ENCODE measurements at places on chromosomes 13 and 19.

GRCh38 chr13:98909016-98909415, 68.8 kb downstream of the DOCK9 start:
- no peak for ATAC-seq

DNA sequence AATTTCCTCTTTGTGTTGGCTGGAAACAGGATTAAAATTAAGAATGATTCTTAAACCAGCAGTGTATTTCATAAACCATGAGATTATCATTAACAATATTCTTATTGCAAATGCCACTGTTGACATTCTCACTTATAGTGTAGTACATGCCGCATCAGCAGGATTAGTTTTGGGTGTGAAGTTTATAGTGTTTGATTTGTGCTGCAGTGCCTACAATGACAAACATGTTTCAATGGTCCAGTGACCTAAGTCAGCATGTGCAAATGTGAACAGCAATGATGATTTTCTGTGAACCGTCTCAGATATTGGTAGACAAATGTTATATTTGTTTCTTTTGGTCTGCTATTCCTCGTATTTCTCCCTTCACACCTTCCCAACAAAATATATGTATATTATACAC, 49.8 kb upstream of the TDRD3 start:
- ATAC-seq, result no peak

DNA sequence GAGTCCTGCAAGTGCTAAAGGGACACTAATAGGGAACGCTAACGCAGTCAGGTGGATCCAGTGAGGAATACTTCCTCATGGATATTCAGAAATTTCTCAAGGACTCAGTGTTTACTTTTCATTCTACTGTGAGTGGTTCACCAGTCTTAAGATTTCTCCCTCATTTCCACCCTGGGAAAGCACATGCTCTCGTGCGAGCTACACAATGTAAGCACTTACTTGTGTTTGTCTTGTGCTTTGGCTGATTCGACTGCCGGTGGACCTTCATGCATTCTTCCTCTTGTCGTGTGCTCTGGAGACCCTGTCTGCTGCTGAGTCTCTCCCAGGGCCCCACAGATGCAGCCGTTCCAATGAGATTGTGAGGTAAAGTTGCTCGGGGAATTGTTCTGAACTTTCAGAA, 180.1 kb downstream of the NUFIP1 start:
- ATAC-seq, result no peak

- ATAC-seq, result no peak
Observed at GRCh38 chr19:45163156-45163555, 2.4 kb upstream of the NKPD1 start.

DNA sequence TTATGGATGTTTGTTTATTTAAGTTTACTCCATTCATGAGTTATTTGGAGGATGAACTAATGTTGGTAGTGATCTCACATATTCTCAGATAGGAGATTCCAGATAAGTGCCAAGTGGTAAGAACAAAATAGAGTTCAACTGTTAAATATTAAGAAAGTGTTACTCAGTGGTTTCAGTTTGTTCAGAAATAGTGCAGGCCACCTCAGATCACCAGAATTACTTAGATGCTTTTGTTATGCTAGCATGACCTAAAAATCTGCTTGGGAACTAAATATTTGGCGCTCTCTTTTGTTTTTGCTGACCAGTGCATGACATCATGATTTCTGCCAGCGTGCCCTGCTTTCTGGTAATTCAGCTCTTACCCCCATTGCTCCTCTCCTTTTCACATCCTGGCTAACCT, 15.6 kb downstream of the CLDN10 start:
- no peak for ATAC-seq

- peak; percentile 39 for ATAC-seq
Observed at GRCh38 chr19:19372656-19373416, 32.6 kb upstream of the GATAD2A start.

- ATAC-seq, result no peak
Observed at GRCh38 chr13:30725326-30726085, 9.8 kb upstream of the ALOX5AP start.

DNA sequence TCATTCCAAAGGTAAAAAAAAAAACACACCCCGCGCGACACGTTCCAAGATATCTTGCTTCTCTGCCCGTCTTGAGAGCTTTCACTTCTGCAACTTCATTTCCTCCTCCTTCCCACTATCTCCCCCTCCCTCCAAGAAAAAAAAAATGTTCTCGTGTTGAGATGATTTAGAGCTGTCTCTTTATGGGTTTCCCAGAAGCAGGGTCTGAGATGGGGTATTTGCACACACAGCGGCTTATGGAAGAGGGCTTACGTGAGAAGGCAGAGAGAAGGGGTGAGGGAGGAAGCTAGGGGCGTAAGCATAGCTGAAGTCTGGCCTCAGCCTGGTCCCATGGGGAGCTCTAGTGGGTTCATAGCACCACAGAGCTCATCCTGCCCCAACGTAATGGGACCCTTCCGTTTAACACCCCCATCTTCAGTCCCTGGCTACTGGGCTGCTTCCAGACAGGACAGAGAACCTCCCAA, 31.3 kb upstream of the USE1 start:
- no peak for ATAC-seq

GRCh38 chr19:39568604-39569003, 28.6 kb upstream of the EID2 start:
- ATAC-seq, result no peak

GRCh38 chr19:54586397-54586796, 7.0 kb upstream of the LILRA1 start:
- ATAC-seq, result no peak

DNA sequence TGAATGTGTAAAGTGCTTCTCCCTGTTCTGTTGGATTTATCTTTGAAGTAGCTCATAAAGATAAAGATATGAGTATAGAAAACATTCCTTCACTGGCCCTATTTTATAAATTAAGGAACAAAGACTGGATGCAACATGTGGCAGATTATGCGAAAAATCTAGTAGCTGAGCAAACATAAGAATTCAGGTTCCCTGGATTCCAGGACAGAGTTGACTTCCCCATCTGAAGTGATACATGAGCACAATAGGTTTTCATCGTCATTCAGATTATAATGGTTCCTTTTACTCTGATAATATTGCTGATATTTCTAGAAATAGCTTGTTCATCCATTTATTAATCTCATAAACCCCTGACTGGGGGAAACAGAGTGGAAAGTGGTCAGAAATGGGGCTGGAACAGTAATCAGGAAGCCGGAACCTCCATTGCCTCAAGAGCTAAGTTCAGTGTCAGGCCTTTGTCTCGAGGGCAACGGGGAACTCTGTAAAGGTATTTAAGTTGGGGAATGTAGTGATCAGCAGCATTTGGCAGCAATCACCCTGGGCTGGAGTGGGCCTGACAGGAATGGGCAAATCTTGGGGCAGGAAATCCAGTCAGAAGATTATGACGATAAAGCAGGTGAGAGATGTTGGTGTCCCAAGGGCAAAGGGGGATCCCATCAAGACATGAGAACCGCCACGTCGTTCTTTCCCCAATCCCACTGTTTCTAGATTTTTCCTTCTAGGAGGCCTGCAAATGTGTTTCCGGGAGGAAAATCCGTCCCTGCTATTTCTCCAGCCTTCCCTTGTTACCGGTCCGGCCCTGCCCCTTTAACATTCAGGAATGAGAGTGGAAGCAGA, 232.5 kb upstream of the SERP2 start:
- ATAC-seq, result no peak

GRCh38 chr19:48752496-48753365, at the start of gene FUT1:
Gene FUT1, minus strand, starts transcription at chr19:48752641. Its CDS starts 1,360 bp downstream, at chr19:48751281.
- peak; percentile 82 for ATAC-seq

GRCh38 chr19:35993923-35994598, 927 bp upstream of the SDHAF1 start:
- ATAC-seq, result no peak

DNA sequence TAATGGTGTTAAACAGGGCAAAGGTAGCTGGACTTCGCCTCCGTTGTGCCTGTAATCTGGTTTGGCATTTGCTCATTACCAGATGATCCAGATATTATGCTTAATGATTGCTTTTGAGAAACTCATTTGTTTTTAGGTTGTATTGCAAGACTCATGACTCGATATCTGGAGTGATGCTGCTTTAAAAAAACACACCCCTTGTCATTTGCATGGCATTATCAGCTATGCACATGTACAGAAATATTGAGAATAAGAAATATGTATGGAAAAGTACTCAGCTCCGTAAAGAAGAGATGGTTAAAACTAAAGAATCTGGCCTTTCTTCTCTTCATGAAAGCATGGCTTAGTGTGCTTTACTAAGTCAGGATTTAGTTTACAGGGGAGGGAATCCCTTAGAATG, 95.0 kb downstream of the ARHGEF7 start:
- no peak for ATAC-seq

DNA sequence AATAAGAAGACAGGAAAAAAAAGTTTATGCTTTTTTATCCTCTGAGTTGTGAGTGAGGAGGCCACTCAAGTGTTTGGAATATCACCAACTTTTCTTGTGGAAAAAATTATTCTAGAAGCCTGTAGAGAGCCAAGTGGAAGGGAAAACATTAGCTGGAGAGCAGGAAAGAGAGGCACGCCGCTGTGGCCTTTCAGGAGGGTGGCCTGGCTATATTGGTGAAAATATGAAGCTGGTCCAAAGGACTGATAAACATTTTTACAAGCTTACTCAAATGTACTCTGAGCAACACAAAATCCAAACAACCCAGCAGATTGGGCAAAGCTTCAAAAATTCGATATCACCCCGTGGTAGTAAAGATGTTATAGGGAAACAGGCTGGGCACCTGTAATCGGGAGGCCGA, 2.3 kb upstream of the EIF3G start:
- ATAC-seq, result no peak

DNA sequence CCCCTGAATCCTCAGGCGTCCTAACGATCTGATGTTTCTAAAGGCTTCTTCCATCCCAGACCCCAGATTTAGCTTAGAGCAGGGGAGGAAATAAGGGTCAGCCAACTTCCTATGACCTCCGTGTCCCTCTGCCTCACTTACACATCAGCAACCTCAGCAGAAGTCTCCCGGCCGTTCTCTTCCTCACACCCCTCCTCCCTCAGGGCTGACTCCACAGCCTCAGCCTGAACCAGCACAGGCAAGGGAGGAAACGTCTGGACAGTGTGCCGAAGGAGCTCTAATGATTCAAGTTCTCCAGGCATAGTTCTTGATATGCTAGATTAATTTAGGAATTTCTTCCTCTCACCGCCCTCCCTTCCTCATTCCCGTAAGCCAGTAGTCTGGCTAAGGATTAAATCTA, 121.4 kb downstream of the NUFIP1 start:
- ATAC-seq, result no peak

DNA sequence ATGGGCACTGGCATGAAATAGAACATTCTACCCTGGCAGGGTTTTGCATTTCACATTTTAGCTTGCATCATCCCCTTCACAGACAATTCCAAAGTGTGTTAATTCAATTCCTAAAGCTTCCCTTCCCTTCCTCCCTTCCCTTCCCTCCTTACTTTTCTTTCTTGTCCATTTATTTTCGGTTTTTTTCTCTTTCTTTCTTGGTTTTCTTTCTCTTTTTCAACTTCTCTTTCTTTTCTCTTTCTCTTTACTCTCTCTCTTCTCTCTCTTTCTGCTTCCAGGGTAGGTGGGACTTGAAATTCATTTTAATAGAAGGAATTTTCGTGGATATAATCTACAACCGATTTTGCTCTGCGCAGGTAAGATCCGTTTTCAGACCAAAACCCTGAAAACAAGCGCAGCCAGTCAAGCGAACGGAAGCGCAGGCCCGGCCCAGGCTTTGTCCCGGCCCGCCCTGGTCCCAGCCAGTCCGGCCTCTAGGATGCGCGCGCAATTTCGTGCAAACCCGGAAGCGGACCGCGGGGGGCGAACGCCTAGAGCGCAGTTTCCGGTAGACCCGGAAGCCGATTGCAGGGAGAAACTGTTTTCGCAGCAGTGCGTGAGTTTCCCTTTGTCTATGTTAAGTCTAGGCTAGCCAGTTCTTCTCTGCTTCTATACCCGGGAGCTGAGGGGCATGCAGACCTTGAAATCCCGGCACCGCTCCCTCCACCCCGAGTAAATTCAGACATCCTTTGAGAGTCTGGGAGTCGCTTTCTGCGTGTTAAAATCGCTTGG, at the start of gene ZNF528:
ZNF528 (plus strand) TSS at position 540 of the 771 bp plus-strand sequence. CDS start 4,165 bp downstream, outside the sequence.
- peak; percentile 100 for ATAC-seq

GRCh38 chr13:93225610-93226009, 997 bp upstream of the GPC6 start:
- no peak for ATAC-seq

GRCh38 chr13:79703772-79704171, 222.8 kb downstream of the NDFIP2 start:
- no peak for ATAC-seq

DNA sequence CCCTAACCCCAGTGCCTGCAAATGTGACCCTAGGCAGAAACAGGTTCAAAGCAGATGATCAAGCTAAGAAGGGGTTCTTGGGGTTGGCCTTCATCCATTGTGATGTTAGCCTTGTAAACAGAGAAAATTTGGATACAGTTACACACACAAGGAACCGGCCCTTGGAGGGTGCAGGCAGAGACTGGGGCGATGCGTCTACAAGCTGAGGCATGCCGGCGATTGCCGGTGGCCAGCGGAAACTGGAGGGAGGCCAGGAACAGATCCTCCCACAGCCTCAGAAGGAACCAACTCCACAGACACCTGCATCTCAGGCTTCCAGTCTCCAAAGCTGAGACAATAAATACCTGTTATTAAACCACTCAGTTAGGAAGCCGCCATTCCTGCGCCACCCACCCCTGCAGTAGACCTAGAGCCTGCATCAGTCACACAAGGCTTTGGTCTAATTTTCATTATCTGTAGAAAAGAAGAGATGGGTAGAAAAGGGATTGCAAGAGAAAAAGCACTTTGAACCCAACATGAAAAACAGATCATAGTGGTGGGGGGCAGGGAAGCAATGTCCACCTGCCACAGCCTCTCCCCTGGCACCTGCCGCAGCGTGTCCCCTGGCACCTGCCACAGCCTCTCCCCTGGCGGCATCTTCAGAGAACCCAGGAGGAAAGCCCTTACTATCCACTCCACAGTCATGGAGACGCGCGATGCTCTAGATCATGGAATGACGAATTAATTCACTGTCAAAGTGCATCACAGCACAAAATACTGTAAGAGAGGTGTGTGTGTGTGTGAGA, 119.7 kb upstream of the SOX1 start:
- no peak for ATAC-seq

DNA sequence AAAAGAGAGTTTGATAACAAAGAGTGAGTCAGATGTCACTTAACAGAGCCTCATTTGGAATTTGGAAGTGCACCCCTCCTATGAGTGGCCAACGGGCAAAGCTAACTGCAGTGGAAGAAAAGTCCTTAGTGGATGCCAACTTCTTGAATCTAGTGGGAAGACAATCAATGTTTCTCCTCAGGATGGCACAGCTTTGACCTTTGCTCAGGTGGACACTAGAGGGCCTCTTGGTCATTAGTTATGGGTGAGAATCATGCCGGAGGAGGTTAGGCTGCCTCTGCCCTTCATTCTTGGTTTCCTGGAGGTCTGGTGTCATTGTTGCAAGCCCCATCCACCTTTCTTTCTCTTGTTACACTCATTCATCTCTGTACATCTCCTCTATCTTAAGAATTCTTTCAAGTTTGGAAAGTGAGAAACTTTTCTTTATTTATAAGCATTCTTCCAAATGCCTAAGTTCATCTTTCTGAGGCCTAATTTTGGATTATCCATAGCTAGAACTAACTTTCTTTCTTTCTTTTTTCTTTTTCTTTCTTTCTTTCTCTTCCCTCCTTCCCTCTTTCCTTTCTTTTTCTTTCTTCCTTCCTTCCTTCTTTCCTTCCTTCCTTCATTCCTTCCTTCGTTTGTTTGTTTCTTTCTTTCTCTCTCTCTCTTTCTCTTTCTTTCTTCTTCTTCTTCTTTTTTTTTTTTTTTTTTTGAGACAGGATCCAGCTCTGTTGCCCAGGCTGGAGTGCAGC, 327.2 kb upstream of the TSHZ3 start:
- ATAC-seq, result no peak

GRCh38 chr19:18608102-18608804, 1.7 kb upstream of the CRLF1 start:
- no peak for ATAC-seq

GRCh38 chr13:40338217-40338616, 328.2 kb downstream of the FOXO1 start:
- no peak for ATAC-seq

Measured in SK-N-SH treated with all-trans-retinoic acid at 6 μM for 48 hours (cell line).